ENCODE measurements at places on chromosomes 3 and 15. TPM values are rescaled to one million over a fixed set of nuclear protein-coding genes. Genes with fewer than 3 reads are reported as not detected.

GRCh38 chr3:23856286-23856685 is 50.5 kb downstream of the UBE2E1 start:
- no peak for DNase-seq

- no peak for DNase-seq
These were observed 1333.1 kb downstream of the SI start for GRCh38 chr3:163745204-163745603.

Gene LRRK1
- polyA plus RNA-seq, result 10.2 TPM

DNA sequence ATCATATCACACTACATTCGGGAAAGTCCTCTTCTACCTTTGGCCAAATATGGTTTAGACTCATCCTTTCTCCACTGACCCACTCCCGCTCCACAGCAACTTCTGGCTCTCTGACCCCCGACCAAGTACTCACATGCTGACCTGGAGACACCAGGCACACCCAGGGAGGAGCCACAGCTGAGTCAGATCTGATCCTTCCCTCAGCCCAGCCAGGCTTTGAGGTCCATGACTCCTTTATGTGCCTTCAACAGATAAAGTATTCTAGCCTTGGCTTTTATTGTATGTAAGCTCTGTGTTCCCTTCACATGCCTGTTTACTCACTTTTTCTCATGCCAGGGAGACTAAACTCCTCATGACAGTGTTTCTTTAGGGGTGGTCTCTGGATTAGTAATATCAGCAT is 166.9 kb upstream of the UMPS start:
- DNase-seq, result no peak

Gene APBA2
- polyA plus RNA-seq, result 8.5 TPM

Measured in BJ (cell line).